ENCODE measurements at places on chromosomes 2 and 18.

GRCh38 chr2:146853741-146854444 is 990.9 kb upstream of the ACVR2A start:
- DNase-seq = no peak

- DNase-seq = peak; percentile 81
Observed at GRCh38 chr2:113240915-113241911, 37.5 kb downstream of the PAX8 start.

DNA sequence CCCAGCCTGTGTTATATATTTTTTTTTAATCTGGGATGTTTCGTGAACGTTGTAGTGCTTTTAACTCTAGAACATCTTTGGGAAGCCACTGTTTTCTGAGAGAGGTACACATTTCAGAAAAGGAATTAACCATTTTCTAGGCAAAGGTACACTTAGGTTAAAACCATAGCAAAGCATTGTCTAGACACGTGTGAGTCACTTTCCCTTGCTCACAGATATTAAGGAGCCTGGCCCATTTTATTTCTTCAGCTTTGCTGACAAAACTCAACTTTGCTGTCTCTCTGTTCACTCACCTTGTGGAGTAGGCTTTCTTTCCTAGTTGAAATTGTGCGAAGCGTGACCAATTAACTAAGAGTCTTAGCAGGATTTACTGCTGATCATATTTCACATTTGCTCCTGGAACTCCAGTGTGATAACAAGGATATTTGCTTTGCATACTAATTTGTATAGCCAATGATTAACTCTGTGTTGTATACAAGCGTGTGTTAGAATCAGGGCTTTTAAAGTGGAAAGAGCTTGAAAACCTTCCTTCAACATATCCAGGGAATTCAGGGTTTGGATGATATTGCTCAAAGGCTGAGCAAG is 215.0 kb upstream of the AGAP1 start:
- DNase-seq = no peak

DNA sequence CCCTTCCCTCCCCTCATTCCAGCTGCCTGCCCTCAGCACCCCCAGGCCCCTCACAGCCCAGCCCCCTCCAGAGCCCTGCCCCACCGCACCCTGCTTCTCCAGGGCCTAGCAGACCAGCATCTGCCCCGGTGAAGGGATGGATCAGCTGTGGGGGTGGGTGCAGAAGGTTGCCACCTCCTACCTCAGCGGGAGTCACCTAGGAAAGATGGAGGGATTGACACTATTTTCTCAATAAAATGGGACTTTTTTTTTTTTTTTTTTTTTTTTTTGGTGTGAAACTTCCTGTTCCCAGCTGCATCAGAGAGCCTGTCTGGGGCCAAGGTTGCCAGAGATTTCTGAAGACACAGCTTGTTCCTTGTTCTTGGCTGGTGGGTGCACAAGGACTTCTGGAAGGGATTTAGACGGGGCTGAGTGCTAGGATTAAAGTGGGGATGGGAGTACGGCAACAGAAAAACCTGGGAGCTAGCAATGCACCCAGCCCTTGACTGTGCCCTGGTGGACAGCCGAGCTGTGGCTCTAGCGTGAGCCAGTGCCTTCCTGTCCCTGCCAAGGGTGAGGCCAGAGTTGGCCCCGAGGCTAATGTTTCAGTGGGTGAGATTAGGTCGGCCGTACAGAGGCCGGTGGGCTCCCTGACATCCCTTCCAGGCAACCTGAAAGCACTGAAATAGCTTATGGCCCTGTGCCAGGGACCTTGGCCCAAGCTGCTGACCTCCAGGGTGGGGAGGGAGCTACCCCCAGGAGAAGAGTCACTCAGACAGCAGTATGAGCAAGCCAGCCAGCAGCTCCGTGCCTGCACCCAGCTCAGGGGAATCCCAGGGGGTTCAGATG is 4.6 kb downstream of the B3GNT7 start:
- no peak for DNase-seq

GRCh38 chr2:28990445-28990844 is 9.3 kb downstream of the TOGARAM2 start:
- no peak for DNase-seq

DNA sequence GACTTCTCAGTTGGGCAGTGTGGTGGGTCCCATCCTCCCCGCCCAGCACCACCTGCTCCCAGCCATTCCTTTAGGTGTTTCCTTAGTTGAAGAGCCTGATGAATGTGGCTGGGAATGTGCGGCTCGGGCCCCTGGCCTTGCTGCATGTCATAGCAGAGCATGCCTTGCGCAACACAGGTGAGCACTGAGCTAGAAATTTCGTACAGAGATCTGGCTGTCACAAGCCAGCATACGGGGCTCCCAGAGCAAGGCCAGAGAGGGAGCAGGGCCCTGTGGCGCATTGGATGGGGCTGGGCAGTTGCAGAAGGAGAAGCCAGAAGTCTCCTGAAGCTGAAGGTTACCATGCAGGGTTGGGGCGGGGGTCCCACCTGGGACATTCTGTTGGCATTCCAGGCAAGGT is 129.7 kb downstream of the WDSUB1 start:
- no peak for DNase-seq

GRCh38 chr2:203185864-203186263 is 53.0 kb upstream of the CYP20A1 start:
- DNase-seq = no peak

DNA sequence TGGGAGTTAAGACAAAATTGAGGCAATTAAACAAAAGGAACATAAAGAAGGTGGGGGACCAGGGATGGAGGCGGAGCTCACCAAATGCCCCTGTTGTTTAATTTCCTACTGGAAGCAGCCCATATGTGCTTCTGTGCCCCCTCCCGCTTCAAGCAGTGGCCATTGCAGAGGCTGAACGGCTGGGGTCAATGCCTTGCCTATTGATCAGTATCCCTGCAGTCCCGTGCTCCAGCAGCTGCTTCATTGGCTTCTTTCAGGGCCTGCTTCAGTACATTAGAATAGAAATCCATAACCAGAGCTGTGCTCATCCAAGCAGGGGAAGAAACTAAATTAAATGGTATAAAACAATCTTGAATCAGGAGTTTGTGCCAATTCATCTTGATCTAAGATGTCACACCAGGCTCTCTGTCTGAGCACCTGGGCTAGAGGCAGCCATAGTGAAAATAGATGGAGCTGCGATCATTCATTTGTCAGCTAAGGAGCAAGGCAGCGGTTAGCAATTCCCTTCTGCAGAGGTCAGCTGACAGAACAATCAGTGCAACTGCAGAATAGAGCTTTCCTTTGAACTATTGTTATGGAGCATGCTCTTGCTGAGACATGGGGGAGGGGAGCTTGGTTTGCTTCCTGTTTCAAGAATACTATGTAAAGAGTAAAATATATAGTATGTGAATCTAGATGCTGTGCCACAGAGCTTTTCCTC is 222.4 kb downstream of the WDR7 start:
- DNase-seq = peak; percentile 13

DNA sequence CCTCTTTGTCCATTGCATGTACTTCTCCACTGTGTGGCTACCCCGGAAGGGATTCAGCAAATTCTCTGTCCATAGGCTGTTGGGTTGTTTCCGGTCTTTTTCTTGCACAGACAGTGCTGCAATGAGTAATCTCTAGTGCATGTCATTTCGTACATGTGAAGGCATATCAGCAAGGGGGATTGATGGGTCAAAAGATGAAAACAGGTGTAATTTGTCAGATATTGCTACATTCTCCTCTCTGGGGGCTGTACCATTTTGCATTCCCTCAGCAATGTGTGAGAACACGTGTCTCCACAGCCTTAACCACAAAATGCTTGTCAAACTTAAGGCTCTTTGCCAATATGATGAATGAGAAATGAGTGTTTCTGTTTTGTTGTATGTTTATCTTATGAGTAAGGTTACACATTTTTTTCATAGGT is 60.5 kb downstream of the KLHL29 start:
- peak; percentile 11 for DNase-seq

DNA sequence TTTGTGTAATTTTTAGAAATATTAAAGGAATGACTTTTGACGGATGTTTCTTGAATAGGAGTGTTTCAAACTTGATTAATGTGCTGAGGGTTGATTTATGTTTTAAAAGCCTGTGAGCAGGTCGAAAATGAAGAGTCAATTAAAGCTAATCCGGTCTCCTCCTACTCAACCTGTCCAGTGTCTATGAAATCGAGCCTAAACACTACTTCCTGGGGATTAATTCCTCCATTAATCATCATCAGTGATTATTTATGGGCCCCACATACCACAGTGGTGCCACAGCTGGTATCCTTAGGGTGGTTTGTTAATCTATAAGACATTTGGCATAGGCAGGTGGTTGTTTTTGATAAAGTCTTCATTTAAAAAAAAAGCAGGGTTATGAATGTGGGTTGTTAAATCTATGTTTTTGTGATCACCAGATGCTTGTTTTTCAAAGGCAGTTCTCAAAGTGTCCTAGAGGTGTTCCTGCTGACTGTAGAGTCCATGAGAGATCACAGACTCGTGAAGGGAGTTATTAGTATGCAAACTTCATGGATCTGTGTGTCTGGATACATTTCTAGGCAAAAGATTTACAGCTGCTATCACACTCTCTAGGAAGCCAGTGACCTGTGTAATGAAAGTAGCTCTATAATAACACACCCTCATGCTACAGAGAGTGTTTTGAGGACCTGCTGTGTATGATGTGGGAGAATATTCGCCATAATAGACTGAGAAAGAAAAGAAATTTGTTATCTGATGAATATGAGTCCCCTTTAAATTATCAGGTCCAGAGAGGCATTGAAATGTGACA is 308.6 kb downstream of the AKAIN1 start:
- DNase-seq = no peak

- no peak for DNase-seq
Observed at GRCh38 chr2:37619959-37620300, 51.5 kb downstream of the CDC42EP3 start.

DNA sequence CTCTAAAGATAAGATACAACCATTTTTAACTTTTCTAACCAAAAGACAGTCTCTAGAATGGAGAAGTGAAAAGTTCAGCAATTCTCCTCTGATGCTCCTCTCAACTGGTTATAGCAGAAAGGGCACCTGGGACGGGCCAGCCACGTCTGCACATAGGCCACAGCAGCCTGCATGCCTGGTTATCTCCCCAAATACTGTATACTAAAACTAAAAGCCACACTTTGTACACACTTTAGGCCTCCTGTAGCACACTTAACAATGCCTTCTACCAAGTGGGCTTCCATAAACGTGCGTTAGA is 179.1 kb downstream of the ANKRD44 start:
- no peak for DNase-seq

DNA sequence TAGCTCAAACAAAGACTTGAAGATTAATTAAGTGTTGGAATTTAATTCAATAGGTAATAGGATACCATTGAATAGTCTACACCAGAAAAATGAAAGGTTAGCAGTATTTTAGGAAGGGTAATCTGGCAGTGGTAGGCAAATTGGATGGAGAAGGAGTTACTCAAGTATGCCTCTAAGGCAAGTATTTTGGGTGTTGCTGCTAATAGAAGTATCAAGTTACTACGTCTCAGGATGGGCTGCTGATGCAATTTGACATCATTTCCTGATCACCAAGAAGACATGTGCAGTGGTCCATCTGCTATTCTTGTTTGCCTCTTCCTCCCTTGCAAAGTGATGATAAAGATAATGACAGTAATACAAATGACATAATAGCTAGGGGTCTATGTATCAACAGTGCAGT is 485.3 kb downstream of the TGIF1 start:
- DNase-seq = no peak

All from pulmonary artery endothelial cell (primary cell).